ENCODE measurements at places on chromosomes 4 and X. TPM values are rescaled to one million over a fixed set of nuclear protein-coding genes. Genes with fewer than 3 reads are reported as not detected.

OTC gene
- not detected for total RNA-seq

AFP gene
- total RNA-seq = not detected

GABRG1 gene
- not detected for total RNA-seq

ATP2B3 gene
- not detected for total RNA-seq

GAGE2A gene
- not detected for total RNA-seq

CT45A9 gene
- total RNA-seq = not detected

DNA sequence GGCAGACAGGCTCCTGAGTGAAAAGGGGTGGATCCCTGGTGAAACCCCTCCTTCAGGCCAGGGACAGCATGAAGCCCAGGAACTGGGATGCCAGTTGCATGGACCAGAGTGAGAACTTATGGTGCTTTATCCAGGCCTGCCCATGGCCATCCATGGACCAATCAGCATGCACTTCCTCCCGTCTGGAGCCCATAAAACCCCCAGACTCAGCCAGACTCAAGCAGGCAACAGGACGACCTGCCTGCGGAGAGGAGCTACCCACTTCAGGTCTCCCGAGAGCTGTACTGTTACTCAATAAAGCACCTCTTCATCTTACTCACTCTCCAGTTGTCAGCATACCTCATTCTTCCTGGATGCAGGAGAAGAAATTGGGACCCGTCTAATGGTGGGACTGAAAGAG is 42.9 kb downstream of the NALF2 start:
- no peaks in the 10 kb centered on the region for H3K27me3 ChIP-seq
- DNase-seq = no peak
- no peaks in the 10 kb centered on the region for H3K36me3 ChIP-seq

DNA sequence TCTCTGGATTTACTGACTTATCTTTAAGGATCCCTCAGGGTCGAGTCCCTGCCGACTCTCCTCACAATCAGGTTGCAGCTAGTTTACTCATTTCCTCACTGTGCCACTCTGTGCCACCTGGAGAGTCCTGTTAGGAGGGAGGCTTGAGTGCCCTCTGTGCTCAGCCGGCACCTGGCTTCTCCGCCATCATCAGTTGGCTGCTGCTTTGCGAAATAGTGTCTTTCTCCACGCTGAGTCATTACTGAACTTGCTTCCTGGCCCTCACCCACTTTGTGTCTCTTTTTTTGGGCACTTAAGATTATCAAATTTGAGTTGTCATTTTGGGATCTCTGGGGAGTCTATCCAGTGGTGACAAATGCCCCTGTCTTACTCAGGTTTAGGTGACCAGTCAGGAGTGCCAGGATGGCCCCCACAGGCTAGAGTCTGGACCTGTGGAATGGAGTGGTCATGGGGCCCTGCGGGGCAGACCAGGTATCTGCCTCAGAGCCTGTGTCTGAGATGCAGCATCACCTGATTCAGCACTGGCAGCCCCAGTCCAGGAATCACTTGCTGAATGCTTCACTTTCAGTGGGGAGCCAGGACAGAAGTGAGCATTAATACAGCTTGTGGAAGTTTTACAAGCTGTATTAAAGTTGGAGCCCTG is 37.7 kb downstream of the JADE1 start:
- peaks cover 58% of the 10 kb centered on the region for H3K36me3 ChIP-seq
- H3K27me3 ChIP-seq = no peaks in the 10 kb centered on the region
- H3K4me1 ChIP-seq = no peaks in the 10 kb centered on the region
- no peak overlapping the region for H3K4me3 ChIP-seq
- H3K27ac ChIP-seq = no peak overlapping the region

GRCh38 chr4:47668810-47669408 is 169.0 kb downstream of the CORIN start:
- DNase-seq = peak; percentile 20
- H3K4me3 ChIP-seq = no peak overlapping the region
- H3K27ac ChIP-seq = no peak overlapping the region

DNA sequence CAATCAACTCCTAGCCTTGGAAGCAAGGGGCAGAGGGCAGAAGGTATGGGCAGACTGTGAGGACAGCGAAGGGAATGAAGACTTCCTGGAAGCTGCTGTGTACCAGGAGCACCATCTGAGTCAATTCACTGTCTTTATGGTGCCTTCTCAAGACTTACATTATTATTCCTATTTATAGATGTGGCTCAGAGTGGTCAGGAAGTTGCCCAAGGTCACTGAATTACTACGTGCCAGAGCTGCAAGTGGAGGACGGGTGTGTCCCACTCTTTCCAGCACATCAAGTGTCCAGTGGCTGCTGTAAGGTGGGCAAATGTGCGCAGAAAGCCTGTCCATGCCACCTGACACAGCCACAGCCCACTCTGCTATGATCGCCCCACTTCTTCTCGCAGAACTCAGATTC is 32.0 kb downstream of the SMPX start:
- no peak overlapping the region for H3K4me3 ChIP-seq
- no peak for DNase-seq
- H3K36me3 ChIP-seq = no peaks in the 10 kb centered on the region
- H3K27me3 ChIP-seq = no peaks in the 10 kb centered on the region

DNA sequence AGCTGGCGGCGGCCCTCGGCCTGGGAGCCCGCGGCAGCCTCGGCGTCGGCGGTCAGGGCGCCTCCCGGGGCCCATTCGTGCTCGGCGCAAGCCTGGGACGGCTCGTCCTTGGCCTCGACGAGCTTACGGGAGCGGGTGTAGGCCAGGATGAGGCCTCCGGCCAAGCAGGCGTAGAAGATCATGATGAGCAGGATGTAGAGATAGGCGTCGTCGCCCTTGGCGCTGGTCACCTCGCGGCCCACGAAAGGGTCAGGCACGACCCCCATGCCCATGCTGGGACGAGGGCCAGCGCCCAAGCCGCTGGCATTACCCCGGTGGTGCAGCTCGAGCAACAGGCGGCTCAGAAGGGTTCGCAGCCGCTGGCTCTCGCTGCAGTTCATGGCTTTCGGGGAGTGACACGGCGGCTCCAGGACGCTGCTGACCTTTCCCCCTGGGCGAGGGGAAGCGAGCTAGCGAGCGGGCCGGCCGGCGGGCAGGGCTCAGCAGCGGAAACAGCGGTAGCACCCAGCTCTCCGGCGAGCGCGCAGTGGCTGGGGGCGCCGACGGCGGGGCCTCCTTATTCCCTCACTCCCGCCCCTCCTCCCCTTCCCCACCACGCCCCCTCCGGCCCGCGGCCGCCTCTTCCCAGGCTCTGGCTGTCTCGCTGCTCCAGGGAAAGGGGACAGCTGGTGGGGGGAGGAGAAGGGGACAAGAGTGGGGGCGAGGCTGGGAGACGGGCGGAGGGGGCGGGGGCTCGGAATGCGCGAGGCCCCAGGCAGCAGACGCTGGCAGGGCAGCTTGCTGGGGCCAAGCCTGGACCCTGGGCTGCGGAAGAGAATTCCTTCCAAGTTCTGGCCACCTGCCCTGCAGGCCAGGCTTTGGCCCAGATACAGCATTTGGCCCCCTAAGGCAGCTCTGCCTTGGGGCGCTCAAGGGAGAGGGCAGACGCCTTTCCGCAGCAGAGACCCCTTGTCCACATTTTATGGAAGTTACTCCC is at the start of gene KCNE5:
Gene KCNE5 (minus strand): TSS at position 532 of the 976 bp plus-strand sequence. CDS start 152 bp downstream, at position 380.
- no peaks in the 10 kb centered on the region for H3K4me1 ChIP-seq
- no peak for DNase-seq
- no peak within 1 kb of the TSS for H3K27ac ChIP-seq
- no peaks in the 10 kb centered on the region for H3K27me3 ChIP-seq
- no peak within 1 kb of the TSS for H3K4me3 ChIP-seq

DNA sequence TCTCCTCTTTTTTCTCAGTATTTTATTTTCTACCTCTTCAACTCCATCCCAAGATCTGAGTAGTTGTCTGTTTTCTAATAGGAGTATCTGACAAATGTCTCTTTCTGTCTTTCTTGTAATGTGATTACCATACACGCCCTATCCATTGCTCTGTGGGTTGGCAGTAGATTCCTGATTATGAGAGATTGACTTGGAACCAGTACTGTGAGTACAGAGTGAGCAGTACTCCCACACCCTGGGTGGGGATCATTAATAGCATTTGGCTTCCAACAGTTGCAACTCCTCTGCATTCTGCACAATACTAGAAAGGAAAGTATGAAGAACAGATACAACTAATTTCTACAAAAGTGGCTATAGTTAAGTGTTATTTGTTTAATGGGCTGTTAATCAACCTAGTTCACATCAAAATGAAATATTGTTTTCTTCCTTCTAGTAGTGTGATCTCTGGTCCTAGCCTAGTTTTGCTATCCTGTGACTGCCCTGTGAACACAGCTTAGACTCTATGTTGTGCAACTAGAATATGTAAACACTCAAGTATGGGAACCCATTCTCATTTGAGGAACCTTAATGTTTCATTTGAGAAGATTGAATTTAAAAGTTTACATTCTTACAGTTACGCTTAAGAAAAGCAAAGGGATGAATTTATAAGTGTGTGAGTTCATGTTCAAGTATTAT is 112.9 kb downstream of the PTPN13 start:
- H3K4me3 ChIP-seq = no peak overlapping the region
- H3K4me1 ChIP-seq = no peaks in the 10 kb centered on the region
- no peak for DNase-seq
- no peaks in the 10 kb centered on the region for H3K27me3 ChIP-seq
- H3K36me3 ChIP-seq = no peaks in the 10 kb centered on the region
- H3K27ac ChIP-seq = no peak overlapping the region

DNA sequence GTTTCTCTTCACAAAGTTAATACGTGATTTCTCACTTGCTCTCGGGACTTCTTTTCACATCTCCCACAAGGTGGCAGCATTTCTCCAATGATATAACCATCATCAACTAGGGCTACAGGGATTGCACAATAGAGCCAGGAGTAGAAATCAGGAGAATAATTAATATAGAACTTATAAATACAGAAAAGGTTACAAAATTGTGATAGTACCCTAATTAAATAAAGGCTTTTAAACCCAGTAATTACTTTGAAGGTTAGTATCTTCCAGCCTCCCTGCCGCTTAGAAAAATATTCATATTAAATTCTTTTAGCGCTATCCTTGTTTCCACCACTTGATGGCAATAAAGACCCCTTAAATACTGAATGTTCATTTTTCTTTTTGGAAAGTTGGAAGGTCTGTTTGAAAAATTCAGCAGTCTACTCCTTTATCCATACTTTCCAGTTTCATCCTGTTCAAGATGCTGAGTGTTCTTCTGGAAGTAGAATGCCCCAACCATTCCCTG is 65.8 kb downstream of the RASGEF1B start:
- H3K4me3 ChIP-seq = peak overlapping the region; percentile 11
- H3K27me3 ChIP-seq = peaks cover 5% of the 10 kb centered on the region
- peaks cover 7% of the 10 kb centered on the region for H3K4me1 ChIP-seq

GRCh38 chr4:36163198-36163597 is 81.1 kb downstream of the ARAP2 start:
- H3K27me3 ChIP-seq = no peaks in the 10 kb centered on the region
- DNase-seq = no peak
- H3K27ac ChIP-seq = no peak overlapping the region

DNA sequence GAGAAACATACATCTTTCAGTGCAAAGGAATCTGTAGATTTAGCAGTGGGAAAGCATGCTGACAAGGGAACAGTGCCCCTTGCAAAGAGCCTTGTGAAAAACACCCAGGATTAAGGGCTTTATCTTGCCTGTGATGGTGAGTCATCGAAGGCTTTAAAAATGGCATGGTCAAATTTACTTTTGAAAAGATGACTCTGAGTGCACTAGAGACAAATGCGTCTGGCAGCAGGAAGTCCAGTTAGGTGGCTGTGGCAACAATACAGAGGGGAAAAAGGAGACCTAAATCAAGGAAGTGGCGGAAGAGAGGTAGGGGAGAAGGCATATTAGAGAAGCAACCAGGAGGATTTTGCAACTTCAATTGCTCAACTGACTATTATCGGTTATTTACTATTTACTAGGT is 472.6 kb upstream of the CPEB2 start:
- no peak for DNase-seq
- H3K4me3 ChIP-seq = no peak overlapping the region
- H3K36me3 ChIP-seq = no peaks in the 10 kb centered on the region
- no peaks in the 10 kb centered on the region for H3K27me3 ChIP-seq
- no peak overlapping the region for H3K27ac ChIP-seq

DNA sequence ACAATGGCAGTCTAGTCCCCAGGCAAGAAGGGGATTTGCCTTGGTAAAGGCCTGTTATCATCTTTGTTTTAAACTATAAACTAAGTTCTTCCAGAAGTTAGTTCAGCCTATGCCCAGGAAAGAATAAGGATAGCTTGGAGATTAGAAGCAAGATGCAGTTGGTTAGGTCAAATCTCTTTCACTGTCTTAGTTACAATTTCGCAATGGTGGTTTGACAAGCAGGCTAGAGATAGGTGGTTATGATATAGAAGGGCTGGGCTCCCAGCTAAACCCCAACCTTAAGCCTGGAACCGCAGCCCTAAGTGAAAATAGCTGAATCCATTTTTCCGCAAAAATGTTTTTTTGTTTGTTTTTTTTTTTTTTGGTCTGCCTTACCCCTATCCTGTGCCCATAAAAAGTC is 41.8 kb upstream of the NEIL3 start:
- H3K4me3 ChIP-seq = no peak overlapping the region
- no peaks in the 10 kb centered on the region for H3K27me3 ChIP-seq
- no peak overlapping the region for H3K27ac ChIP-seq
- no peaks in the 10 kb centered on the region for H3K4me1 ChIP-seq
- no peak for DNase-seq
- H3K36me3 ChIP-seq = no peaks in the 10 kb centered on the region

DNA sequence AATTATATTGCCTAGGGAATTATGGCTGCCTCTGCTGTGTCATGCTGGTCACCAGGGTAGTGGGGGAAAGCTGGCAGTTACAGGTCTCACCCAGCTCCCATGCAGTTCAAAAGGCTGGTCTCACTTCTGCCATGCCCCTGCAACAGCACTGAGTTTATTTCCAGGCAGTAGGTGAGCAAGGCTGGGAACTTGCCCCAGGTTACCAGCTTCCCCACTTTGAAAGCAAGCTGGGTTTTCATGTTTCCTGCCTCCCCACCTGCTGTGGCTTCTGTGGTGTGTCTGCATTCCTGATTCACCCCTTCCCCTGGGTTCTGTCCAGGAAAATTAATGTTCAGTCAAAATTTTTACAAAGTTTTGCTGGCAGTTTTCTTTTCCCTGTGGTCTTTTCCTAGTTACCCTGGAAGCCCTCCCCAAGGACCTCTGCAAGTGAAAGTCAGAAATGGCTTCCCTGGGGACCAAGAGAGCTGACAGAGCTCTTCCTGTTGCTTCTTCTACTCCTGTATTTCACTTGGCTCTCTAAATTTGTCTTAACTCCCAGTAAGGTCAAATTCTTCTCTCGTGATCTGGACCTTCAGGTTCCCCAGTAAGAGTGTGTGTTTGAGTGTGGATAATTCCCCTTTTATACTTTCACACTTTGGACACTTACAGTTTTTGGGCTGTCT is 58.5 kb upstream of the AGTR2 start:
- no peaks in the 10 kb centered on the region for H3K4me1 ChIP-seq
- H3K36me3 ChIP-seq = no peaks in the 10 kb centered on the region
- DNase-seq = no peak
- no peak overlapping the region for H3K27ac ChIP-seq

Measured in CD8-positive, alpha-beta memory T cell (primary cell).